ENCODE measurements at places on chromosomes 7 and 10.

DNA sequence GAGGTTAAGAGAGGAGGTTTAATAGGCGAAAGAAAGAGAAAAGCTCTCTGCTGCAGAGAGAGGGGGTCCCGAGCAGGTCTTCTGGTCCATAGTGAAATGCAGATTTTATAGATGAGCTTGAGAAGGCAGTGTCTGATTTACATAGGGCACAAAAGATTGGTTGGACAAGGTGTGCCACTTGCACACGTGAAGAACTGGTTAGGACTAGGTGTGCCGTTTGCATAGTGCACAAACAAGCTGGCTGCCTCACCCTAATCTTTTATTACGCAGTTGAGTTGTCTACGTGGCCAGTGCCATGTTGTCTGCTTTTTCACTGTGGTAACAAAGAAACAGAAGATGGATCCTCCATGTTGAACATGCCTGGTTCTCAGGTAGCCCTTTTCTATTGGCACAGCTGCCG is 82.6 kb downstream of the AMPH start:
- DNase-seq: no peak

- peak; percentile 2 for DNase-seq
These were observed 525.8 kb downstream of the NRG3 start for GRCh38 chr10:82400841-82401240.

- DNase-seq: no peak
These were observed 19.4 kb upstream of the TMEM72 start for GRCh38 chr10:44891721-44892120.

GRCh38 chr10:17872191-17873091 is 63.3 kb downstream of the MRC1 start:
- DNase-seq: no peak

DNA sequence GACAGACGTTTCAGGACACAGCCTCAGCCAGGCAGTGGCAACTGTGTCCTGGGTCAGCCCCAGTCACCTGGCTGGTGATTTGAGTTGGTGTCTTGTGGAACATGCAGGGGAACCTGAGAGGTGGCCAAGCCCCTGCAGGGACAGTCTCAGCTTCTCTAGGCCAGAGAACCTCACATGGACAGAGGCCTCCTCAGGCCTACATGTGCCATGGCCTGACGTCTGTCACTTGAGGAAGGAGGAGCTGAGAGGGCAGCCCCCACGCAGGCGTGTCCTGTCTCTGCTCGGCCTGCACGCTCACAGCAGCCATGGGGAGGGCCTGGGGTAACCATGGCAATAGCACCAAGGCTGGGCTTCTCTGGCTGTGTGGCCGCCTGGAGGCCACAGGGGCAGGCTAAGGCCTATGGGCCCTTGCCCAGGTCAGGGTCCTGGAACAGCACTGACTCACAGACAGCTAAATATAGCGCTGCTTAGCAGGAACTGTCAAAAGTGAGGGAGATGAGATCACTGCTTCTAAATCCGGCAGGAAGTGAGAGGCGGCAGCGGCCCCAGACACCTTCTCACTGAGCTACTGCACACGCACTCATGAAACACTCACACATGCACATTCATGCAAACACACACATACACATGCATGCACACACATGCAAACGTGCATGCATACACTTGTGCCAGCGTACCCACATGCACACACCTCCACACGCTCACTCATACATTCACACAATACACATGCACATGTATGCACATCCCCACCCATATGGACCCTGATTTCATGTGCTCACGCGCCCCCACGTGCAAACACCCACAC is 57.0 kb downstream of the YKT6 start:
- peak; percentile 21 for DNase-seq

DNA sequence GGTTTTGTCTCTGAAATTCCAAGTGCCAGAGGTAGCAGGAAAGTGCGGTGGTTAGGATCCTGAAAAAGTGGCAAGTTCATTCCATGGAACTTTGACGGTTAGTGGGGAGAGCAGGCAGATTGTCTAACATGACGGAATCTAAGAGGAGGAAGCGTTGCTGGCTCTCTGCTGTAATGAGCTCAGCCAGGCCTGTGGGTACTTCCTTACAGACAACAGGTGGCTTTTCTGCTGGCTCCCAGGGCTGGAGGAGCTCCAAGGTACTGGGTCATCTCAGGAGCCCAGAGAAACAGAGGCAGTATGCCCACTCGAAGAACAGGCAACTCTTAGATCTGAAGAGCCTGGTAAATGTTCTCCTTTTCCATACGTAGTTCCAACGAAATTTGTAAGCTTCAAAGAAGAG is 3.1 kb upstream of the AIFM2 start:
- DNase-seq: no peak
